ENCODE measurements at places on chromosomes 7 and 10.

GRCh38 chr10:97454330-97455036 lies 8.5 kb downstream of the ZDHHC16 start:
- DNase-seq: peak; percentile 34

DNA sequence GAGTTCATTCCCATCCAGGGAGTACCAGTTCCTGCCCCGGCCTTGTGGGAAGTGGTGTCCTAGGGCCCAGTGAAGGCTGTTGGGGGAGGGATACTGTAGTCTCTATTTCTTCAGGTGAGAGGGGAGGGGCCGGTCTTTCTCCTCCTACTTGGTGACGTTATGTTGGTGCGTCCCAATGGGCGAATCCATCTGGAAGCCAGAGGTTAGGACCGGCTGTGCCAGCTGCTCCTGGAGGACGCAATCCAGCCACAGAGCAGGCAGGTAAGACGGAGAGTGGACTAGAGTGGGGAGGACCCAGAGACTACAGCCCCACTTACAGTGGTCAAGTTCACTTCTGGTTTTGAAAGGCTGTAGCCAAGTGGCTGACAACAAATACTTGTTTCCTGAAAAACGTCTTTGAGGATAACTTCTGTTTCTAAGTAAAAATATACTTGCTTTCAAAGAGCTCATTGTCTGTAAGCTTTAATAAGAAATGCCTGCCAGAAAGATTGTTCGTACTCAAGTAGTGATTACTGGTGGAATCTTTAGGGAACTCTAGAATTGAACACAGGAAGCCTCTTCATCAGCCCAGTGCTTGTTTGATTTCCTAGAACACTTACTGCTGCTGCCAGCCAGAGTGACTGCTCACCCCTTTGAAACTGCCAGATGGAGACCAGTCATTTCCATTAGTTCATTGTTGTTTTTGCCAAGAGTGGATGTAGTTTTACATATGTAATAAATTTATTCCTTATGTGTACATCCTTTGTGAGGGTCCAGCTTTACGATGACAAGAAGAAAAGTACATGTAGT lies 25.4 kb downstream of the RBM33 start:
- peak; percentile 71 for DNase-seq

DNA sequence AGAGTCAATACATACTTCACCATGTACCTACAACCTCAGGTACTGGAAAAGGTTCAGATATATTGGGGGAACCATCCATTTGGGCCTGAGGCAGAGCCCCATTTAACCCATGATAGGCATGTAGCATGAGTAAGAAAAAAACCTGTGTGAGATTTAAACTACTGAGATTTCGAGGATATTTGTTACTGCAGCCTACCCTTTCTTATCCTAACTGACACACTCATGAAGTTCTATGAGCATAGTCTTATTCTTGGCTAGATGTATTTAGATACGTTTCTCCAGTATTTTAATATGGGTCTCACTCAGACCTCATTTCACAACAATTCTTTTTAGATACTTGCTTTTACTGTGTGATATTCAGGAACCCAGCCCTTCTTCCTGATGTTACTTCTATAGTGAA lies 39.3 kb downstream of the GHRHR start:
- no peak for DNase-seq

DNA sequence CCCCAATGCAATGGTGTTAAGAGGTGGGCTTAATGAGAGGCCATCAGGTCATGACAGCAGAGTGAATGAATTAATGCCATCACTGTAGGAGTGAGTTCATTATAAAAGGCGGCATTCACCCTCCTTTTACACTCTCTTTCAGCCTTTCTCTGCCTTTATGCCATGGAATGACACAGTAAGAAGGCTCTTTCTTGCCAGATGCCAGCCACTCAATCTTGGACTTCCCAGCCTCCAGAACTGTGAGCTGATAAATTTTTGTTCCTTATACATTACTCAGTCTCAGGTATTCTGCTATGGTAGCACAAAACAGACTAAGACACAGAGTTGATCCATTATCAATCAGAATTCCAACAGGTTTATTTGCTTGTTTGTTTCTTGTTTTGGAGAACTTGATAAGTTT lies 3.2 kb downstream of the TCAF1 start:
- DNase-seq: no peak

GRCh38 chr10:58444321-58444720 lies 59.1 kb downstream of the TFAM start:
- DNase-seq: no peak

DNA sequence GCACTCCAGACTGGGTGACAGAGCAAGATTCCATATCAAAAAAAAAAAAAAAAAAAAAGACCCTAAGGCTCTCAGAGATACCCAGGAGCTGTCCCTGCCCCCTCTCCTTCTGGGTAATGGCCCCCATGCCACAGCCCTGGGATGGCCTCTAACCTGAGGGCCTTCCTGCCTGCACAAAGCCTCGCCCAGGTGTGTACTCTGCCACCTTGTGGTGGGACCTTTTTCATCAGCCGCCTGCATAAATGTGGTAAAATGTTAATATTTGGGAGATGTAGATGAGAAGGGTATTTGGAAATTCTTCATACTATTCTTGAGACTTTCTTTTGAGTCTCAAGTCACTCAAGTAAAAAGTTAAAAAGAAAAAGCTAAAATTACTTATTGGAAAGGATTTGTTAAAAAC lies 46.3 kb upstream of the RNF216 start:
- DNase-seq: no peak

DNA sequence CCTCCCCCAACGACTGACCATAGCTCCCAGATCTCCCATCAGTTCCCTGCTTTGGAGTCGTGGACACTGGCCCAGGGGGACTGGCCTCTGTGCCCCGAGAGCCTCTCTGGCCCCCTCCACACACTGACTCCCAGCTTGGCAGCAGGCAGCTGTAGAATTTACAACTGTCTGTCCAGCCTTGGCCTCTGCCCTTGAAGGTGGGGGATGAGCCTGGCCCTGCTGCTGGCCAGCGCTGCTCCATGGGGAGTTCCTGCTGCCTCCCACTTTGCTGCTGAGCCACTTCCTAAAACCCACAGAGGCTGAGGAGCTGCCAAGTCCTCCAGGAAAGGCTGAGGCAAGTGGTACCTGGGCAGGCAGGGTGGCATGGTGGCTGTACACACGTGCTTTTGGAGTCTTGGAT lies 147.1 kb downstream of the WDR11 start:
- no peak for DNase-seq

- no peak for DNase-seq
Observed at GRCh38 chr7:47218378-47219176, 363.3 kb downstream of the TNS3 start.

- no peak for DNase-seq
Observed at GRCh38 chr7:68722044-68722443, 876.2 kb upstream of the AUTS2 start.

Measured in IMR-90 (cell line).